ENCODE measurements at places on chromosomes 7 and 10.
A peak's percentile ranks its signal among the peaks of the same experiment; 100 is the strongest.

DNA sequence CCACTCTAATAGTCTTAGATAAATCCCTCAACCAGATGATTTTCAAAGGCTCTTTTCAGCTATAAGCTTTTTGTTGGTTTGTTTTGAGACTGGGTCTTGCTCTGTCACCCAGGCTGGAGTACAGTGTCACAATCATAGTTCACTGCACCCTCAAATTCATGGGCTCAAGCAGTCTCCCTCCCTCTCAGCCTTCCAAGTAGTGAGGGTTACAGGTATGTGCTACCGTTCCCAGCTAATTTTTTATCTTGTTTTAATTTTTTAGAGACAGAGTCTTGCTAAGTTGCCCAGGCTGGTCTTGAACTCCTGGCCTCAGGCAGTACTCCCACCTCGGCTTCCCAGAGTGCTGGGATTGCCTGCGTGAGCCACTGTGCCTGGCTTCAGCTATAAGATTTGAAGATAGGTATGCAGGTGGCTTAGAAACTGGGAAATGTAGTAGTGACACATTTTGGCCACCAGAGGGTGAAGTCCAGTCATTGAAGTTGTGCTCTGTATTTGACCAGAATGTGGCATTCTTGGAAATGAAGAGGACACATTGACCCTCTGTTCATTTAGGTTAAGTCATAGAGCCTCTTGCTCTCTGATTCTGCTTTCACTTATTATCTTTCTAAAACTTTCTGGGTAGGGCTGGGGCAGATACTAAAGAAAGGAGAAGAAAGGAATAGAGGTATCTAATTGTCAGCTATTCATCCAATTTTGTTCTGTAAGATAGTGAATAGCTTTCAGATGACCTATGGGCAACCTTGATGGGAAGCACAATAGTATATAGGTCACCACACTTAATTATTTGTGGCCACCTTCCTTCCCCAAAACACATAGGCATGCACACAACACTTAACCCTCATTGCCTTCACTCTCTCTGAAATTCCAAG is 36.0 kb downstream of the R3HCC1L start:
- DNase-seq: no peak

- DNase-seq: peak; percentile 14
Observed at GRCh38 chr10:58531084-58531695, 18.5 kb downstream of the BICC1 start.

DNA sequence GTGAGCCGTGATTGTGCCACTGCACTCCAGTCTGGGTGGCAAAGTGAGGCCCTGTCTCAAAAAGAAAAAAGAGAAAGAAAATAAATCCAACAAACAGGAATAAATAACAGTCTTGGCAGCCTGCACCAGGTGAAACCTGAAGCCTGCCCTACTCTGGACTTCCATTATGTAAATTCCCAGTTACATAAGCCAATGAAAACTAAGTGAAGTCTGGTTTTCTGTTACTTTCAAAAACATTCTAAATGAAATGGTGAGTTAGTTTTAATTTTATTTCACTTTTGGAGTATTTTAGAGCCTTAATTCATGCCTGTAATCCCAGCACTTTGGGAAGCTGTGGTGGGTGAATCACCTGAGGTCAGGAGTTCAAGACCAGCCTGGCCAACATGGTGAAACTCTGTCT is 22.5 kb upstream of the HIBADH start:
- no peak for DNase-seq

- DNase-seq: no peak
Observed at GRCh38 chr7:41627645-41628298, 75.1 kb downstream of the INHBA start.

- no peak for DNase-seq
Observed at GRCh38 chr7:89908736-89909135, 245.5 kb upstream of the STEAP1 start.

GRCh38 chr7:86814661-86815379 is 171.1 kb downstream of the GRM3 start:
- no peak for DNase-seq

DNA sequence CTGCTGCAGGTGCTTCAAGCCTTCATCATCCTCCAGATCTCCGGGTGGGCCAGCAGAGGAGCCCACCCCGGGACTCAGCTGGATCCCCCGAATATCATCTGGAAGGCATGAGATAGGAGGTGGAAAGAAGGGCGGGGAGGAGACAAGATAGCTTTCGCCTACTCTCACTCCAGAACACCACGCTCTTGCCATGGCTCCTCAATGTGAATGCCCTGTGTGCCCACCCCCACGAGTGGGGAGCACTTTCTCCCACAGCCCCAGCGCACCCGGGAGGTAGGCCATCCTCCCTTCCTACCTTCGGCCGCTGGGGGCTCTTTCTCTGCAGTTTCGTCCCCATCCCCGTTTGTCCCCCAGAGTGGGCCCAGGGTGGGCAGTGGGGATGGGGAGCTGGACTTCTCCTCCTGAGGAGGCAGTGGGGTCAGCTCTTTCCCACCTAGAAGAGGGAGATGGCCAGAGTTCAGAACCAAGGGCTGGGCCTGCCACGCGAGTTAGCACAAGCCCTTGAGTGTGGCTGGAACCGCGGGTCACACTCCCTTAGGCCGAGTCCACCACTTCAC is 8.9 kb downstream of the GIGYF1 start:
- no peak for DNase-seq

DNA sequence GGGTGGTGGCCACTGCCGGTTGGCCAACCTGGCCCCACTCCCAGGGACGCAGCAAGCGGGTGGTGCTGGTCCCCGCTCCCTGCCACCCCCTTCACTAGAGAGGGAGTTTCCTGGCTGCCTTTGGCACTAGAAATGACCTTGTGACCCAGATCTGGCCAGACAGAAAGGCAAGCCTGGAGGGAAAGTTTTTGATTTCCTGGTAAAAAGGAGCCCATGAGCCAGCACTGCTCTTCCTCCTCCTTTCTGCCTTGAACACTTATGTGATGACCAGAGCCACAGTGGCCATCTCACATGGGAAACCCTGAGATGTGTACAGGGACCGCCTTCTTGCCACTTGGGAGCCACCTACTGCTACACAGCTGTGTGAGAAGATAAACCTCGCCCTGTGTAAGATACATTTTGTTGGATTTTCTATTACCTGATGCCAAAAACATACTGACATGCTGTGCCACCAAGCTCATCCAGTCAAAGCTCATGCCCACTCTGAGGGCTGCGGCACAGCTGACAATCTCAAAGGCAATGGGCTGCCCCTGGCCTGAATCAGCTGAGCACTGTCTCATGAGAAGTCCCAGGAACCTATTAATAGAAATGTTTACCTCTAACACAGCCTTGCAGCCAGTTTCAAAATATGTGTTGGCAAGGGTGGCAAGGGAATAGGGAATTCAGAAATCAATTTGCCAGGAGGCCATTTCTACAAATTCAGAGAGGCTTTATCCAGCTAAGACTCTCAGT is 94.0 kb downstream of the CYTH3 start:
- DNase-seq: no peak

Data from activated T-helper 2 cell treated with anti-CD3 and anti-CD28 coated beads, Interferon-gamma antibody, Interleukin-2, Interleukin-4, amounts not matched to agents 10 μg/mL and 5 μg/mL and 100 μg/mL, durations not matched to agents 14 hours and 24 hours and 36 hours (primary cell).